Natural killer cell (primary cell): ENCODE measurements at places on chromosomes 12 and 14.

GRCh38 chr12:118680356-118680963, 300.9 kb upstream of the SRRM4 start:
- no peaks in the 10 kb centered on the region for H3K36me3 ChIP-seq
- DNase-seq, result no peak
- H3K4me1 ChIP-seq, result no peaks in the 10 kb centered on the region
- no peaks in the 10 kb centered on the region for H3K27me3 ChIP-seq

DNA sequence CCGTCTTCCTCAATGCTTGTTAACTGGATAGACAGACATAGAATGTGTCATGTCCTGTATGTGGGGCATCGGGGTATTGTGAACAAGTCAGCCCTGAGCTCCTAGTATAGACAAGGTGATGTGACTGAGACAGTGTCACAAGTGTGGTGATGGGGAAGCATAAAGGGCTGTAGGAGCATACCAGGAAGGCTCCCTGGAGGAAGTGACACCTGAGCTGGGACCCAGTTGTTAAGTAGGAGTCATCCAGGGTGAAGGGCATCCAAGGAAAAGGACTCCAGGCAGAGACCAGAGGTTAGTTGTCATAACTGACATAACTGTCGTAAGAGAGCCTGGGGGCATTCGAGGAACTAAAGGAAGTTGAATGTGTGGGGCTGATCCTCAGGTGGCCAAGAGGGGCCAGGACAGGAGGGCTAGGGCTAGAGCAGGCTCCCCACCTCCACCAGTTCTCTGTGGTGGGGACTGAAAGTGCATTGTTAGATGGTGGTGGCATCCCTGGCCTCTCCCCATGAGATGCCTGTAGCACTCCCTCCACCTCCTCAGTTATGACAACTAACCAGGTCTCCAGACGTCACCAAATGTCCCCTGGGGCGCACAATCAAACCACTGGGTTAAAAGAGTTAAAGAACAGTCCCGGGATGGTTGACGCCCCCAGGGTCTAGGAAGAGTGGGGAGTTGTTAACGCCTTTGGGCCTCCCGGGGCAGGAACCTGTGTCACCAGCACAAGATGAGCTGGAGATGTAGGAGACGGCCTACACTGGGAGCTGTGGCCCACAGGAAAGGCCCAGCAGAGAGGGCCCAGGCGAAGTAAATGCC, 2.4 kb downstream of the FICD start:
- no peak overlapping the region for H3K4me3 ChIP-seq
- no peak overlapping the region for H3K27ac ChIP-seq
- peaks cover 41% of the 10 kb centered on the region for H3K36me3 ChIP-seq
- H3K27me3 ChIP-seq, result no peaks in the 10 kb centered on the region

DNA sequence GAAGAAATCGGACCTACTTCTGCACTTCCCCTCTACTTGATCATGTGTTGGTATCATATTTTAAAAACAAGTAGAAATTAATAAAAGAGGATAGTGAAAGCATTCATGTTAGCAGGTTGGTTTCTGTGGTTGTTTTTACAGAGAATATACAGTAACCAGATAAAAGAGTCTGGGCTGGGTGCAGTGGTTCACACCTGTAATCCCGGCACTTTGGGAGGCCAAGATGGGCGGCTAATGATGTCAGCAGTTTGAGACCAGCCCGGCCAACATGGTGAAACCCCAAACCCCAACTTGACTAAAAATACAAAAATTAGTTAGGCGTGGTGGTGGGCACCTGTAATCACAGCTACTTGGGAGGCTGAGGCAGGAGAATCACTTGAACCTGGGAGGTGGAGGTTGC, 55.9 kb downstream of the LRP6 start:
- no peak overlapping the region for H3K27ac ChIP-seq
- H3K4me3 ChIP-seq, result no peak overlapping the region
- no peaks in the 10 kb centered on the region for H3K36me3 ChIP-seq
- no peak for DNase-seq
- peaks cover 58% of the 10 kb centered on the region for H3K27me3 ChIP-seq
- peaks cover 2% of the 10 kb centered on the region for H3K4me1 ChIP-seq

GRCh38 chr14:54182419-54183045, 214.3 kb upstream of the CDKN3 start:
- no peak overlapping the region for H3K4me3 ChIP-seq
- no peaks in the 10 kb centered on the region for H3K4me1 ChIP-seq
- H3K27me3 ChIP-seq, result no peaks in the 10 kb centered on the region
- no peak overlapping the region for H3K27ac ChIP-seq
- DNase-seq, result no peak
- H3K36me3 ChIP-seq, result no peaks in the 10 kb centered on the region
